ENCODE measurements at places on chromosomes 5 and 9.

- no peak for DNase-seq
These were observed 22.3 kb downstream of the CAAP1 start for GRCh38 chr9:26870292-26870691.

GRCh38 chr9:95626885-95627558 lies 110.3 kb upstream of the PTCH1 start:
- no peak for DNase-seq

- DNase-seq, result no peak
These were observed 68.8 kb downstream of the ZNF608 start for GRCh38 chr5:124677374-124678351.

- no peak for DNase-seq
These were observed 180.0 kb upstream of the KLF9 start for GRCh38 chr9:70594386-70594944.

DNA sequence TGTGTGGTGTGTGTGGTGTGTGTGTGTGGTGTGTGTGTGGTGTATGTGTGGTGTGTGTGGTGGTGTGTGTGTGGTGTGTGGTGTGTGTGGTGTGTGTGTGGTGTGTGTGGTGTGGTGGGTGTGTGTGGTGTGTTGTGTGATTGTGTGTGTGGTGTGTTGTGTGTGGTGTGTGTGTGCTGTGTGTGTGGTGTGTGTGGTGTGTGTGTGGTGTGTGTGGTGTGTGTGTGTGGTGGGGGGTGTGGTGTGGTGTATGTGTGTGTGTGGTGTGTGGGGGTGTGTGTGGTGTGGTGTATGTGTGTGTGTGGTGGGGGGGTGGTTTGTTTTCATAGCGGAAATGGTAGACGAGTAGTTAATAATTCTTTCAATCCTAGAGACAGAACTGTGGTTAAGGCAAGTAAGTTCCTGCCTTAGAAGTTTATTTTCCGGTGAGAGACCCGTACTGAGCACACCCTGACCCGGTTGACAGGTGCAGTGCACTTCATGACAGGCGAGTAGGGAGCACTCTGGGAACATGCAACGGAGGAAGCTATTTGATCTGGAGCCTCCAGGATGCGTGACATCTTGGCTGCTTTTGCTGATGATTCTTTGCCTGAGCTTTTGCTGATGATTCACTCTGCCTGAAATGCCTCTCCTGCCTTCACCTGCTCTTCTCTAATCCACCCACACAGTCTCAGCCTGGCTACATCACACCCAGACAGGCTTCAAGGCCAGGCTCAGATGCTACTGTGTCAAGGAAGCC lies 21.7 kb upstream of the FAT2 start:
- peak; percentile 38 for DNase-seq

- DNase-seq, result no peak
These were observed 62.9 kb upstream of the IL17B start for GRCh38 chr5:149441986-149442385.

DNA sequence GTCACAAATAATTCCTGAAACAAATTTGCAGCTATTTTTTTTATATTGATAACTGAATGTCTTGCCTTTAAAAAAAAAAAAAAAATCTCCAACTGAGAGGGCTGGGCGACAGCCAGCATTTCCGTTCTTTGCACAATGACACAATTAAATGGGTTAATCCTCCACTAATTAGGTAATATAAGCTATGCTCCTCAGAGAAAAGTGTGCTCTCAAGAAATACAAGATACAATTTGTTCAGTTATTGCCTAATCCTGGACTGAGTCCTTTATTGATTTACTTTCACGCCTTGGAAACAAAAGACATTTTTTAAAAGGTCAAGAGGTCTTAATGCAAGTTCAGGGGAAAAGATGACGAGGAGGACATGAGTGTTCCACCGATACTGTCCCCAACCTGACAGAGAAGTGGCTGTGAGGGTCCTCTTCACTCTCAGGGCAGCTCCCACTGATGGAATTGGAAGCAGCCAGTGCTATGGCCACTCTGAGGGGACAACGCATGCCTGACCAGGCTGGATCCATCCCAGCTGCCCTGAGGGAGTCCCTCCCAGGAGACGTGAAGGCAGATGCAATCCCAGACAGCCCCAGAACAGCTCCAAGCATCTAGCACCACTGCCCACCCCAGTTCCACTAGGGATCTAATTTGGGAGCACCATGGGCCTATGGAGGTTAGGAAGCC lies 220.7 kb downstream of the GNA14 start:
- DNase-seq, result no peak

- no peak for DNase-seq
These were observed 296.0 kb upstream of the ACTBL2 start for GRCh38 chr5:57778501-57779091.

GRCh38 chr9:136482046-136482792 lies 621 bp downstream of the SEC16A start:
- peak; percentile 38 for DNase-seq
